ENCODE measurements at places on chromosomes 3 and 15. TPM values are rescaled to one million over a fixed set of nuclear protein-coding genes. Genes with fewer than 3 reads are reported as not detected.

The ZKSCAN7 gene
- total RNA-seq: not detected

The LRRC31 gene
- not detected for total RNA-seq

The RLBP1 gene
- total RNA-seq: not detected

The SLC9A9 gene
- 63.4 TPM for total RNA-seq

The AQR gene
- total RNA-seq: 17.5 TPM

The RTP3 gene
- not detected for total RNA-seq

The UPK1B gene
- not detected for total RNA-seq

The CD96 gene
- 0.32 TPM for total RNA-seq

The CYP8B1 gene
- 0.43 TPM for total RNA-seq

The MB21D2 gene
- total RNA-seq: 0.11 TPM

The TTLL3 gene
- total RNA-seq: 47.0 TPM

The MEF2A gene
- 99.4 TPM for total RNA-seq

The MESP1 gene
- total RNA-seq: 0.85 TPM

The SV2B gene
- 0.11 TPM for total RNA-seq

The PPP1R14D gene
- total RNA-seq: not detected

The CHRFAM7A gene
- total RNA-seq: 0.21 TPM

The CPLX3 gene
- not detected for total RNA-seq

The FBXL22 gene
- 0.43 TPM for total RNA-seq

The DPPA2 gene
- not detected for total RNA-seq

The SH3GL3 gene
- total RNA-seq: not detected

The PPP4R2 gene
- total RNA-seq: 8.2 TPM

The ITGA11 gene
- total RNA-seq: 136 TPM

The CCR9 gene
- total RNA-seq: not detected

The AMT gene
- total RNA-seq: not detected

The KIF7 gene
- 39.1 TPM for total RNA-seq

The GAP43 gene
- total RNA-seq: 0.21 TPM

The CD86 gene
- total RNA-seq: not detected

The TIGIT gene
- not detected for total RNA-seq

The OR5K4 gene
- total RNA-seq: not detected

The PAQR5 gene
- total RNA-seq: 1.1 TPM

The UNC13C gene
- total RNA-seq: 2.0 TPM
